Foreskin fibroblast (primary cell): ENCODE measurements at places on chromosomes 6 and 20.

DNA sequence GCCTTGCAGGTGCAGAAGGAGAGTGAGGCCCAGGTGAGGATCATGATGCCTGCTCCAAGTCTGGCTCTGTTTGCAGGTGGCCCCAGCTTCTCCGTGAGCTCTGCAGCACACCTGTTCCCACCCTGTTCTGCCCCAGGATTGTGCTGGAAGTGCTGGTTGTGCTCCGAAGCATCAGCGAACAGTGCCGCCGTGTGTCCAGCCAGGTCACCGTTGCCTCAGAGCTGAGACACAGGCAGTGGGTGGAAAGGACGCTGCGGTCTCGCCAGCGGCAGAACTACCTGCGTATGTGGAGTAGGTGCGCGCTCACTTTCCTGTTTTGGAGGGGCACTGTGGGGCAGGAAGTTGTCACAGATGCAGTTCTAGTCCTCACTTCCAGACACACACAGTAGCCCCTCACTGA lies 25.0 kb downstream of the ERMARD start:
- no peak for DNase-seq

DNA sequence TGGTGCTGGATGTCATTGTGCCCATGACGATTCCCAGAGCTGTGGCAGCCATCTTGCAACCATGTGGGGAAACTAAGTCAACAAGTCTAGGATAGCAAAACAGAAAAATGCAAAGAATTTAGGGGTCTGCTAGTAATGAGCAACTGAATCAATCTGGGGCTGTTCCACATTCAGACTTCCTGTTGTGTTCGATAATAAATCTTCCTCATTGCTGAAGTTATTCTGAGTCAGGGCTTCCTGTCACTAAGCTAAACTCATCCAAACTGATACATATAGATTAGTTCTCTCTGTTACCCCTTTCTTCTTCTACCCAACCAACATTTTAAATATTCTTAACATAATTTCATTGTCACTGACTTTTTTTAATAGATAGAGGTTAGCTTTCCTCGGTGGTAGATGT lies 205.9 kb downstream of the HACE1 start:
- DNase-seq: no peak

GRCh38 chr20:49712996-49713752 lies 504 bp downstream of the B4GALT5 start:
- peak; percentile 46 for DNase-seq

DNA sequence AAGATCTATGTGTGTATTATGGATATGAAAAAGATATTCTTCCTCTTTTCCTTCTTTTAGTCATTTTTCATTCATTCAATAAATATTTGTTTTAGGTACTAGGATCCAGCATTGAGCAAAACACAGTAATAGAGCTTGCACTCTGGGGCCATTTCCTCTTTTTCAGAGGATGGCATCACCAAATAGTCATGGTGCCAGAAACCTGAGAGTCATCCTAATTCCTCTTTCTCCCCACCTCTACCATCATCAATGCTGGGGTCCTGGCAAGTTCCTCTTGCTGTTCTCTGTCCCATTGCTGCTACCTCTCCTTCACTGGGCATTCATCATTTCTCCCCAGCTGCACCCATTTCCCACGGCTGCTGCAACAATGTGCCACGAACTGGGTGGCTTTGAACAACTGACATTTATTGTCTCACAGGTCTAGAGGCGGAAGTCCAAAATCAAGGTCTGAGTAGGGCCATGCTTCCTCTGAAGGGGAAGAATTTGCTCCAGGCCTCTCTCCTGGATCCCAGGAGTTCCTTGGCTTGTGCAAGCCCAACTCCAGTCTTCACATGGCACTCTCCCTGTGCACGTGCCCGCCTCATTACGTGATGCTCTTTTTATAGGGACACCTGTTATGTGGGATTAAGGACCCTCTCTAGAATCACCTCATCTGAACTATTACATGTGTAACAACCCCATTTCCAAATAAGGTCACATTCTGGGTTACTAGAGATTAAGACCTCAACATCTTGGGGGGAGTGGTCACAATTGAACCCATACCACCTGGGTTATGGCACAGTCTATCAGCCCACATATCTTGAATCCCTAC lies 9.5 kb upstream of the IGF2R start:
- DNase-seq: no peak

DNA sequence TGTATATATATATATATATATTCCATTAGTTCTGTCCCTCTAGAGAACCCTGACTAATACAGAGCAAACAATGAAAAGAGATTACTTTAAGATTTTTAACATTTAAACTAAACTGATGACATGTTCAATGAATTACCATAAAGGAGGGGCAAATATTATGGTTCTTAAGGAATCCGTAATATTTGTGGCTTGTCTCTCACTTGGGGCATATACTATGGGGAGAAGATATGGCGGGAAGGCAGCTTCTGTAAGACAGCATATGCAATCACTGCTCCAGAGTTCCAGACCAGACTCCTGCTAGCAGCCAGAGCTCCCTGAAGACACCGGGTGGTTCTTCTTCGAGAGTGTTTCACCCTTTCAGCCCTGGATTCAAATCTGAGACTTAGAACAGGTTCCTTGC lies 321.1 kb upstream of the NT5E start:
- DNase-seq: no peak

- DNase-seq: no peak
Observed at GRCh38 chr6:43915208-43915869, 145.3 kb downstream of the VEGFA start.

DNA sequence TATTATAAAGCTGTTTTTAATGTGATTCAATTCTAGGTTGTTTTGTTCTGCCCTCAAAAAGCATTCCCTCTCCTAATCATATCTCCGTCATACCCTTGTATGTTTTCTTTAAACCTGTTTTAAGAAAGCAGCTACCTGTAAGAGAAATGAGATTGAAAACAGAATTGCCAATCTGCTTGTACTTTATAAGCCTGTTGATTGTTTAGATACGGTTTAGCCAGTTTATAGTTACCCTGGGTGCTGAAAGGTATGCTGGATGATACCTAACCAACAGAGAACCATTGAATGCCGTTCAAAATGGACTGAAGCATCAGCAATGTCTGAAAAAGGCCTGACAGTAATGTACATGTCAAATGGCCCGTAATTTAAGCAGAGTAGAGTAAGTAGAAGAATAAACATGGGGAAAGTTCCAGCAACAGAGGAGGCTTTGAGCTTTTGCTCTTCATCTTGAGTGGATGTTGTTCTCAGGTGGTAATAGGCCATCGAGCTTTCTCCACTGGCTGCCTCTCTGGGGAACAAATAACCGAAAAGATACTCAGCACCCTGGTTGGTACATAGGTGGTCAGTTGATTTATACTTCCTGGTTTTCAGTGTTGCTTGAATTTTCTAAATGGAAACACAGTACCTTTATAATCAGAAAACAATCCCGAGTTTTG lies 27.5 kb downstream of the PTPN1 start:
- DNase-seq: no peak
